ACHN (cell line): ENCODE measurements at places on chromosomes 4 and X.

- no peak for DNase-seq
These were observed 167.0 kb upstream of the IL15 start for GRCh38 chr4:141469392-141469791.

GRCh38 chr4:139492429-139492828 is 38.5 kb downstream of the RAB33B start:
- no peak for DNase-seq

DNA sequence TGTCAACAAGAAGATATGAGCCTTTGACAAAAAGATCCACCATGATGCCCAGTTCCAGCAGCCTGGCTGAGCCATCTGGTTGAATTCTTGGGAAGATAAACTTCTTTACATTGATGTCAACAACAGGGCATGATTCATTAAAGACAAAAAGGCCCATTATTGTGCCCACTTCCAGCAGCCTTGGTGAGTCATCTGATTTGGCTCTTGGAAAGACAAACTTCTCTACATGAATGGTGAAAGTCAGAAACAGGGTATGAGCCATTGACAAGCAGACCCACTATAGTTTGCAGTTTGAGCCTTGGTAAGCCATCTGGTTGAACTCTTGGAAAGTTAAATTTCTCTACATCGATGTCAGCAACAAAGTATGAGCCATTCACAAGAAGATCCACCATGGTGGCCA is 4.1 kb upstream of the CSF2RA start:
- no peak for DNase-seq

GRCh38 chr4:72631296-72631695 is 62.3 kb upstream of the ADAMTS3 start:
- DNase-seq: peak; percentile 94

DNA sequence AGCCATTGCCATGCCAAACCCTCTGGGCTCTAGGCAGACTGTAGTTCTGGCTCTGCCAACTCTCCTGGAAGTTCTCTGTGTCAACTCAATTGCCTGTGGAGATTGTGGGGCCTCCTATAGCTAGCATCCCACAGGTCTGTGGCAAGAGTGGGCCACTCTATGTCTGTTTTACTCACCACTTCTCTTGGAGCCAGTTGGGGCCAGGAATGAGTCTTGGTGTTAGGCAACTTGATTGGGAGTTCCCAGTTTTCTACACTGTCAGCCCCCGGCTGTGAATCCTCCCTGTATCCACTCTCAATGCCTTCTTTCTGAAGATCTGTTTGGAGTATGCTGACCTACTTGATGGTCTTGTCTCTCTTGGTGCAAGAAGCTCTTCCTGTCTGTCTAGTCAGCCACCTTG is 48.2 kb upstream of the EPGN start:
- no peak for DNase-seq

DNA sequence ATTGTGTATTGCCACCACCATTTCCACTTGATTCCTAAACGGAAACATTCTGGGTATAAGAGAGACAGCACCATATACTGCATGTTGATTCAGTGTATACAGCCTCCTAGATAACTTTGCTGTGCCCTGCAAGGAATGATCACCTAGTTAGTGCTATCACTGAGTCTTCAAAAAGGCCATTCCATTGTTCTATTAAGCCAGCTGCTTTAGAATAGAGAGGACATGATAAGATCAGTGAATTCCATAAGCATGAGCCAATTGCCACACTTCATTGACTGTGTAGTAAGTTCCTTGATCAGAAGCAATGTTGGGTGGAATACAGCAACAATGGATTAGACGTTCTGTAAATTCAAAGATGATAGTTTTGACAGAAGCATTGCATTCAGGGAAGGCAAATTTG is 1047.3 kb downstream of the PCDH18 start:
- DNase-seq: peak; percentile 14

DNA sequence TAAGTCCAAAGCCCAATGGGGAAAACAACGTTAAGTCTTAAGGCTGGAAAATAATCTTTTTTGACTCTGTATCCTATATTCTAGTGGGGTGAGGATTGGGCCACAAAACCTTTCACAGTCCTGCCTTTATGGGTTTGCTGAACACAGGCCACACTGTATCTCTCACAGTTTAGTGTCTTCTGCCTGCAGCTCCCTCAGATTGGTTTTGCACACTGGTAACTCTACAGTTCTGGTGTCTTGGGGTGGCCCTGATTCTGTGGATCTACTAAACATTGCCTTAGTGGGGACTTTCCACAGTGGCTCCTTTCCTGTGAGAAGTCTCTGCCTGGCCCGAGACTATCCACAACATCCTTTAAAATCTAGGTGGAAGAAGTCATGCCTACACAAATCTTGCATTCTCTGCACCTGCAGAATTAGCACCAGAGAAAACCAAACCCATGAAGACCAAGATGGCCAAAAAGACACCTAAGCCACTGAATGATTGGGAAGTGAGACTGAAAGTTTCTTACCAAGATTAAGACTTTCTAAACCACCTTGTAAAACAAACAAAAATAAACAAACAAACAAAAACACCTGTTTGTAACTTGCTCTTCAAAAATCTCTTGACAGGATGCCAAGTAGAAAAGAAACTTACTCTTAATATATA is 150.4 kb upstream of the PCDH10 start:
- no peak for DNase-seq

DNA sequence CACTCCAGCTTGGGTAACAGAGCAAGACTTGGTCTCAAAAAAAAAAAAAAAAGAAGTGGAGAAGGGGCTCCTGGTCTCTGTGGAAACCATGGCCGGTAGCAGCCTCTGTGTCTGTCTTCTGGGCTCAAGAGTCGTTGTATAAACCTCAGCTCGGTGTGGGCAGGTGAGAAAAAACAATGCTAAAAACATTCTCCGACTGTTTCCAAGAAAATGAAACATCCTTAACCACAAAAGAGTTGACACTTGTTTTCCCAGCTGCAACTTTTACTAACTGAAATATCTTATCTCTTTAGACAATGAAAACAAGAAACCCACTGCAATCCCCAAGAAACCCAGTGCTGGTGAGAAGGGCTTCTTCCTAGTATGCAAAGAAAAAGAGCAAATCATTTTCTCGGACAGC is 26.2 kb downstream of the CD99 start:
- no peak for DNase-seq

GRCh38 chr4:168773388-168774195 is 236.5 kb downstream of the CBR4 start:
- DNase-seq: no peak

GRCh38 chr4:48591372-48591771 is 101.3 kb downstream of the ZAR1 start:
- no peak for DNase-seq

DNA sequence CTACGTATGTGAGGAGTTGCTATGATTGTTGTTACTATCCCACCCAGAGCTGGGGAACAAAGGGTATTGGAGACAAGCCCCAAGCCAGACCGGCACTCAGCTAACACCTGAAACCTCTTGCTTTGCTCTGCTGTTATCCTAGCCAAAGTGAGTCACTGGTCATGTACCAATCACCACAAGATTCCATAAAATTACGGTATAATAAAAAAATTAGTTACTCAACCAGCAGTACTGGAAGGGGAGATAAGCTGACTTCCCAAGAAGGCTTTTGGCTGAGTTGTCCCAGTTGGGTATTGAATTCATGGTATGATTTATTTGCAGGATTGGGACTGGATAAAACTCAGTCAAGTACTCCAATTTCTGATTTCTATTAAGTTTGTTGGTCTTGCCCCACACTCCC is 5.3 kb downstream of the EDA2R start:
- DNase-seq: peak; percentile 44

DNA sequence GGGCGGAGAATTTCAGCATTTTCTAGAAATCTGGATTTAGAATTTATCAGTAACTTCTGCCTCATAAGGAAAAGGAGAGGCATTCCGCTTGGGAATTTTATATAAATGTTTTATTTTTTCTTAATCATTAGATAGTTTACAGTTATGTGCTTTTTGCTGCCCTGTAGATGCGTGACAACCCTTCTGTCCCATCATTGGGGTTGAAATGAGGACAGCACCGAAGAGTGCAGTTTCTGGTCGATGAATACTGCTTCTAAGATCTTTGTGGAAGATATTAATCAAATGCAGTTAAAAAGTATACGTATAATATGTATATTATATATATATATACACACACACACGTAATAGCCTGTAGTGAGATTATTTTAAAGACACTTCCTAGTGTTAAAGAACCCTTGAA is 1.5 kb downstream of the RBPJ start:
- DNase-seq: no peak

DNA sequence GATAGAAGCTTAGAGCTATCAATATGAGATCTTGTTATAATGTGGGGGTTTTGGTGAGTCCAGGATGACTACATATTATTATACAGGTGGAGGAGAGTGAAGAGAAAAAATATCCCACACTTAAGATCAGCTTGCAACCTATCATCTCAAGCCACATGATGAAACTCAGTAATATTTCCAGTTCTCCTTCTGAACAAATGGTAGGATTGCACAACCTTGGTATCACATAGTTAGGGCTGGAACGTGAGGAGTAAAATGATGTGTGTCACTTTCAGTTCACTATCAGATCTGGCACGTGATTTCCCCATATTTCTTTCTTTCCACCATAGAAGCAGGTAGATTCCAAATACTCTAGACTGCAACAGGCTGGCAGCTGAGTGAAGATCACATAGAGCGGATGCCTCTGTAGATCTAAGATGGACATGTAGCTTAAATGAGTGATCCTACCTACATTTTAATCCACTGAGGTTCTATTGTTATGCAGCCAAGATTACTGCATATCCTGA is 150.6 kb upstream of the ANKRD50 start:
- DNase-seq: no peak

DNA sequence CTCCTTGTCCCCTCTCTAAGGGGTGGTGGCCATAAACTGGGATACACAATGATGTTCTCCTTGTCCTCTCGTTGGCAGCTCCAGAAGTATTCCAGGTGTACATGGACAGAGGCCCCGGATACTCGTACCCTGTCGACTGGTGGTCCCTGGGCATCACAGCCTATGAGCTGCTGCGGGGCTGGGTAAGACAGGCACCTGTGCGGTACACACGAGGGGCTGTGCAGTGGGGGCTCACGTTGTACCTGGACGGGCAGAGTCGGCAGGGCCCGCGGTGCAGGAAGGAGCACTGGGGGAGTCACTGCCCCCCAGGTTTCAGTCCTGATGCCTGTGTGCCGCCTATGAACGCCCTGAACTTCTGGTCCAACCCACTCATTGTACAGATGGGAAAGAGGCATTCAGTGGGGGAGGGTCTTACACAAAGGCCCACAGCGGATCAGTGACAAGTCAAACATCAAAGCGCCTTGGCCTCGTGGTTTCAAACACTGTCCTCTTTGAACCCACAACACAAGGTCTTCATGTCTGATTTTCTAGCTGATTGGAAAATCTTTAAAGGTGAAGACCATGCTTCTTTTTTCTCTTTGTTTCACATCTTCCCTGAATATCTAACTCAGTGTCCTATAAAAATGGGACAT is 261.6 kb downstream of the EVC2 start:
- DNase-seq: no peak

DNA sequence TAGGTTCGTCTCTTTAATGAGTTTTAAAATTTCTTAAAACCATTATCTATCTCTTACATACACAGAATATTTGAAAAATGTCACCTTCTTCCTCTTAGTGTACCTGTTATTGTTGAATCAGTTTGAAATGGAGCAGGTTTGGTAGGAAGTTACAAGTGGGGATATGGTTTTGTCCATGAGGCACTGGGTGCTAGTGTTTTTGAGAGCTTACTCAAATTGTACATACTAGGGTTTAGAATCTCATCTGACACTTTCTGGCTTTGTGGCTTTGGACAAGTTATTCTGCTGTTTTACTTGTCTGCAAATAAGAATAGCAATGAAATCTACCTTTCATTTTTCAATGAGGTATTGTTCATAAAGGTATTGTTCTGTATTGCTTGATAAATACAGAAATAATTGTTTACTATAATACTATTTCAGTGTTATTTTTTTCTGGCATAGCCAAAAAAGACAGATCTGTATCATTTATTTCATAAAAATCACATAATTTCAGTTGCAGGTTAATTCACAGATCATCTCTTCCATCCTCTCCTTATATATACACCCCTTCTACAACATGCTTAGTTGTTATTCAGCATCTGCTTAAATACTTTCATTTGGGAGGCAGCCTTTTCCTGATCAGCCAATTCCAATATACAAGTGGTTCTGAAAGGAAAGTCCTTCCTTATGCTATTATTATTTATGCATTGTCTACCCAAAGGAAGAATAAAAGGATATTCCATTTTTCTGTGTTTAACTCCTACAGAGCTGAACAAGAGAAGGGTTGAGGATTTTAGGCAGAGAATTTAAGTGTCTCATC is 13.3 kb downstream of the NCAPG start:
- no peak for DNase-seq

- no peak for DNase-seq
These were observed 14.1 kb upstream of the SMIM43 start for GRCh38 chr4:121778991-121779628.

DNA sequence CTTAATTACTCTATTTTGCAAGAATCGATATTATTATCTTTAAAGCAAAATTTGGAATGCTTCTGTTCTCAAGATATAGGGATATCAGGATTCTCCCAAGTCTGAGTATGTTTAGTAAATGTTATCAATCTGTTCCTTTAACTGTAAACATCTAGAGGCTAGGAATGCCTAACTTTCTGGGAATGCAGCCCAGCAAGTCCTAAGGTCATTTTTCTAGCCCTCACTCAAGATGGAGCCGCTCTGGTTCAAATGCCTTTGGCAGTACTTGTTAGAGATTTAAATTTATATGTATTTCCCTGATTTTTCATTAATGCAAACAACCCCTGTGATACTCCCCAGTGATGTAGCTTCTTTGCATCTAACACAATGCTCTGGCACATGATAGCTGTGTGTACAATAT is 623.8 kb upstream of the LCORL start:
- no peak for DNase-seq

- no peak for DNase-seq
These were observed 124.7 kb upstream of the TMEM164 start for GRCh38 chrX:109878236-109878635.

GRCh38 chrX:12439416-12439815 is 301.1 kb downstream of the FRMPD4 start:
- no peak for DNase-seq

- no peak for DNase-seq
These were observed 94.2 kb downstream of the MFAP3L start for GRCh38 chr4:169931964-169932363.

- no peak for DNase-seq
These were observed 165.8 kb downstream of the VSIG4 start for GRCh38 chrX:65874110-65874509.

GRCh38 chr4:174865418-174865985 is 36.5 kb upstream of the GLRA3 start:
- no peak for DNase-seq

- DNase-seq: no peak
These were observed 150.2 kb downstream of the RRAGB start for GRCh38 chrX:55867708-55868107.

DNA sequence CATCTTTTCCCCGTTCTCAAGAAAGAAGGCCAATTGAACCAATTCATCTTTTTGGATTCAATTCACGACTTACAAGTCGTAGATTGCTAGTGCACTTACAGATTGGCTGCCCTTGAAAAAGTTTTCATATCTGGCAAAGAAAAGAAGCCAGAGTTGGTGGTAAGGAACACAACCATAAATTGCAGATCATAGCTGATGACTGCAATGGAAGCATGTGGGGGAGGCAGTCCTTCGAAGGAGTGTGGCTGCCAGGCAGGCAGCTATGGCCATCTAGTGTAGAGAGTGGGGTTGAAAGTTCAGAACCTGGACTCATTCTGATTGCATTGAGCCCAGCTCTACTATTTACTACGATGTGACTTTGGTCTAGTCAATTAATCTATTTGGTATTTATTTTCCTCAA is 4.5 kb downstream of the GPM6A start:
- DNase-seq: no peak
